Fibroblast of skin of scalp (primary cell): ENCODE measurements at places on chromosomes 7 and 10.
A peak's percentile ranks its signal among the peaks of the same experiment; 100 is the strongest.

DNA sequence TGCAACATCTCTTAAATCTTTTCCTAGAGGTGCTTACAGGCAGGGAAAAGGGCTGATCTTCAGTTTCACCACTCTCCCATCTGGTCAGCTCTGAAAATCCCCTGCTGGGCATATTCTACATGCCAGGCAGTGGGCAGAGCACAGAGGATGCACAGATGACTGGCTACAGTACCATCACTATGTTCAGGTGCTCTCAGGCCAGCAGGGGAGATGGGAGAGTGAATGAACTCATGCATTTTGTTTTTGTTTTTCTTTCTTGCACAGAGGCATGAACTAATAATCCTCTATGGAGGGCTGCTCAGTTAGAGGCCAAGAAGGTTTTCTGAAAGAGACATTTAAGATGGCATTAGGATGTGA lies 19.3 kb downstream of the ELMO1 start:
- no peak for DNase-seq

GRCh38 chr7:102469972-102470825 lies 5.4 kb downstream of the LRWD1 start:
- no peak for DNase-seq

GRCh38 chr10:18157881-18158280 lies 17.7 kb downstream of the CACNB2 start:
- peak; percentile 55 for DNase-seq

DNA sequence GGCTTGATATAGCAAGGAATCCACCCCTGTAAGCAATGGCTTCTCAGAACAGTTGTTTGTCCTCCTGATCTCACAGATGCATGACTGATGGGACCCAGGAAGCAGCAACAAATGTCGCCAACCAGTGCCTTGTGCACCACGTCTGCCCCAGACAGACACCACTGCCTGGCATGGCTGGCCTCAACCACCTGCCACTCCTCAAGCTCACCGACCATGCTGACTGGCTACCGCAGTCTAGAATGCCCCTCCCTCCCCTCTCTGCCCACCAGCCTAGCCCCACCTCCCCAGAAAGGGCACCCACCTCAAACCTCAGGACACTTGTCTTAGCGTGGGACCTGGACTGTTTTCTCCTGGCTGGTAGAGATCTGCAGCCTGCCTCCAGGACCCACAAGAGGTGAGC lies 24.0 kb downstream of the LRRC20 start:
- no peak for DNase-seq

DNA sequence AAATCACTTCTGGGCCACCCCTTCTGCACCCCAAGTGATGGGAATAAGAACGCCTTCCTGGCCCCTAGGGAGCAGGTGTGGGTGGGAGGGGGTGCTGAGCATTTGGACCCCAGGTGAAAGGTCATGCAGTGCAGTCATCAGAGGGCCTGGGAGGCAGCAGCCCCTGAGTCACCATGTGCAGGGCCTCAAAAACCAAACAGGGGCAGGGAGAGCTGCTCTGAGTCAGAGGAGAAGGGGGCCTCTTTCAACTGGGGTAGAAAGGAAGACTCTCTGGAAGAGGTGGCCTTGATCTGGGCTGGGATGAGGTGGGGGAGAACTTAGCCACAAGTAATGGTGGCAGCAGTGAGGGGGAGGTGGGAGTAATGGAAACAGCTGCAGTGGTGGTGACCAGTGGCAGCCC lies 164.3 kb downstream of the BUB3 start:
- DNase-seq: no peak

- DNase-seq: peak; percentile 13
These were observed 1016.4 kb upstream of the SORCS1 start for GRCh38 chr10:108180878-108181277.

- no peak for DNase-seq
These were observed 4.6 kb downstream of the NET1 start for GRCh38 chr10:5416981-5417380.

DNA sequence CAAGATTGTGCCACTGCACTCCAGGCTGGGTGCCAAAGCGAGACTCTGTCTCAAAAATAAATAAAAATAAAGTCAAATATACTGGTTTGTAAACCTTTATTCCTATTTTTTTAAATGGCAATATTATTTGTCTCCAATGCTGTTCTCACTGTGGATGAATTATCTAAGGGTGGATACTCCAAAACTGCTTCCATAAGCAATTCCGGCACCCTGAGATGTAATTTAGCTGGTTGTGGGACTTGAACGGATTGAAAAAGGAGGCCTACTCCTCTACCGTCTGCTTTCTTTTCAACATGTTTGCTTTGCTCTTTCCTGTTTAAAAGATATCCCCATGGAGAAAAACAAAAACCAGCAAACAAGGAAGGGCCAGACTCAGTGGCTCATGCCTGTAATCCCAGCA lies 54.4 kb downstream of the SLC35B4 start:
- DNase-seq: no peak

- DNase-seq: no peak
These were observed 106.7 kb downstream of the CYTH3 start for GRCh38 chr7:6165521-6166320.

- DNase-seq: peak; percentile 33
These were observed 1.2 kb downstream of the RARRES2 start for GRCh38 chr7:150340024-150340749.
